Regular cardiac myocyte (primary cell): ENCODE measurements at places on chromosomes 12 and 14. TPM values are rescaled to one million over a fixed set of nuclear protein-coding genes. Genes with fewer than 3 reads are reported as not detected.

The RTL1 gene
- total RNA-seq, result not detected in 2 replicates

The TAS2R9 gene
- not detected in 2 replicates for total RNA-seq

The CISTR gene
- not detected in 2 replicates for total RNA-seq

The USP44 gene
- total RNA-seq, result 0.58 and 1.1 TPM in 2 replicates

The PLEKHG7 gene
- total RNA-seq, result not detected in 2 replicates

The IQSEC3 gene
- 0.28 TPM in 1 of 2 replicates, not detected in the other for total RNA-seq

The SMCO2 gene
- total RNA-seq, result not detected in 2 replicates

The DEGS2 gene
- total RNA-seq, result under 0.01 and 0.28 TPM in 2 replicates

The CELA1 gene
- total RNA-seq, result not detected in 2 replicates

The FERMT2 gene
- total RNA-seq, result 132 and 143 TPM in 2 replicates

The IL22 gene
- not detected in 2 replicates for total RNA-seq

The TIMELESS gene
- 4.5 and 33.4 TPM in 2 replicates for total RNA-seq

The BHLHE41 gene
- total RNA-seq, result 2.1 and 6.5 TPM in 2 replicates

The FAR2 gene
- 14.4 and 17.4 TPM in 2 replicates for total RNA-seq

The SIX1 gene
- total RNA-seq, result 0.38 and 0.56 TPM in 2 replicates

The RD3L gene
- total RNA-seq, result not detected in 2 replicates

The ASCL1 gene
- total RNA-seq, result not detected in 2 replicates

The KLRG1 gene
- 0.38 and 0.85 TPM in 2 replicates for total RNA-seq

The PMCH gene
- total RNA-seq, result 0.19 TPM in 1 of 2 replicates, not detected in the other

The ACTR10 gene
- 49.7 and 55.8 TPM in 2 replicates for total RNA-seq

The IL31 gene
- total RNA-seq, result not detected in 2 replicates

The SDS gene
- total RNA-seq, result not detected in 2 replicates

The AMN gene
- total RNA-seq, result under 0.01 and 0.56 TPM in 2 replicates

The OR6C4 gene
- not detected in 2 replicates for total RNA-seq

The PNN gene
- total RNA-seq, result 15.5 and 30.1 TPM in 2 replicates

The TEX52 gene
- not detected in 2 replicates for total RNA-seq

The RIN3 gene
- 1.3 and 3.7 TPM in 2 replicates for total RNA-seq

The IL26 gene
- under 0.01 TPM in 1 of 2 replicates, not detected in the other for total RNA-seq

The KRT75 gene
- not detected in 2 replicates for total RNA-seq

The OR4K15 gene
- not detected in 2 replicates for total RNA-seq

The ABCC9 gene
- 14.0 and 51.0 TPM in 2 replicates for total RNA-seq

The DBX2 gene
- total RNA-seq, result not detected in 2 replicates
